NCI-H524 (cell line): ENCODE measurements at places on chromosomes 6 and 20.

GRCh38 chr20:42979720-42980119 is 210.0 kb downstream of the PTPRT start:
- no peak for DNase-seq

- DNase-seq, result peak; percentile 79
Measured at GRCh38 chr6:110319843-110320242, 38.3 kb downstream of the METTL24 start.

DNA sequence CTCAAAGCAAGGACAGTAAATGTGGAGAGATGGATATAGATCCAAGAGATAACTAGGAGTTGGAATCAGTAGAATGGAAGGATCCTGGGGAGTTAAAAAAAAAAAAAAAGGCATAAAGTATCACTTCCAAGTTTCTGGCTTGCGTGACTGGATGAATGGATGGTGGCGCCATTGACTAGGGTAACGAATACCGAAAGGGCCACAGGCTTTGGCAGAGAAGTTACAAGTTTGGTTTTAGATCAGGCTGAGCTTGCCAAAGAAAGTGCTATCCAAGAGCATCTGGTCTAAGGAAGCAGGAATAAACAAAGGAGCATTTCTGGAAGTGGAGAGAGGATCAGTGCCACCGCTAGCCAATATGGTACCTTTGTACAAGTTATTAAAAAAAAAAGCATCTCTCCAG is 17.5 kb downstream of the L3MBTL1 start:
- DNase-seq, result no peak

DNA sequence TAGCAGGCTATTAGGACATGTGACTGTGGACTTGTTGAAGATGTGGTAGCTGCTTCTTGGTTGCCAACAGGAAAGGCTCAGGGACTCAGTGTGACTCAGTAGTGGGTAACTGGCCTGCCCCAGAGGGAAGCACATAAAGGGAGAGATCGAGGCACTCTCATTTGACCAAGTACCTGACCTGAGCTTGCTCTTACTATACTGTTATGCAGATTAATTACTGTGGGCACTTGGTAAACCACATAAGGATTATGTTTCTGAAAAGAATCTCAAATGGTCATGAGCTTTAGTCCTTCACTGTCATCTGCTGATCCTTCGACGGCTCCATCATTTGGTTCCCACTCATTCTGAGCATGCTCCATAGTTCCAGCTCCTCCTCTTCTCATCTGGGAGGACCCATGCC is 48.2 kb upstream of the RPL7L1 start:
- DNase-seq, result no peak

- DNase-seq, result no peak
Measured at GRCh38 chr6:52697903-52698302, 27.0 kb downstream of the TMEM14A start.

- DNase-seq, result no peak
Measured at GRCh38 chr6:38187325-38187724, 367.8 kb downstream of the ZFAND3 start.

DNA sequence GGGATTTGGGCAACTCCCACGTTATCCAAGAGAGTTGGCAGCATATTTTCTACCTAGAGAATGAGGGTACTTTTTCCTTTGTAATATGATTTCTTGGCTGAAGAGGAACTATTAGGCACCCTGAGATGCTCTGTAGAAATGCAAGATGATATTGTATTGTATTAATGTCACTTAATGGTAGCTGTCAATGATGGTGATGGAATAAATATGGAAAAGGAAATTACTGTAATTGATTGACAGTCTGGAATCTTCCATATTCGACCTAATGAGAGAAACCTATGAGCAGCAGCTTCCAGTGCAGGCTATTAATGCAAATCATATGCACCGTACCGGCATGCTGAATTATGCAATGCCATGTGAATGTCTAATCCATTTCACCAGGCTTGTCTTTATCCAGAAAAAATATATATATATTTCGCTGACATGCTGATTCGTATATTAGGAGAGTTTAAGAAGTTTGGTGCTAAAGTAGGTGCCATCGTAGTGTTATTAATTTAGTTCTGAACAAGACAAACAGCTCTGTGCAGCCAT is 494.2 kb upstream of the JARID2 start:
- DNase-seq, result no peak

GRCh38 chr6:115901896-115902295 is 158.8 kb downstream of the FRK start:
- peak; percentile 61 for DNase-seq

DNA sequence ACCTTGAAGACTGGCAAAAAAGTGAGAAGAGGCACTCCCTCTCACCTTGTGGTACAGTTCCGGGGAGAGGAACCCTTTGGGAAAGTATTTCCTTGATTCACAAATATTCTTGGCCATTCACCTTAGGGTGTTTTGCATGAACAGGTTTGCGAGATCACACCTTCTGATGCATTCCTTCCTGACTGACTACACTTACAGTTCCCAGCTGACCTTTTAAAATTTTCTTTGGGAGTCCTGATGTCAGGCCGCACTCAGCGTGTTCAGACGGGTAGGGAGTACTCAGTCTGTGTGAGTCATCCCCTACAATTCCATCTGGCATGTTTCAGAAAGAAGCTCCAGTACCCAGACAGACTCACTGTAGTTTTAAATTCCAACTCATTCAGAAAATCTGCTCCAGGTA is 1.7 kb downstream of the ADGRF4 start:
- no peak for DNase-seq

- no peak for DNase-seq
Measured at GRCh38 chr6:2546901-2547300, 203.8 kb downstream of the MYLK4 start.

- DNase-seq, result no peak
Measured at GRCh38 chr6:160269023-160269521, 10.5 kb upstream of the SLC22A2 start.

GRCh38 chr6:161542346-161542980 is 268.6 kb upstream of the AGPAT4 start:
- no peak for DNase-seq

DNA sequence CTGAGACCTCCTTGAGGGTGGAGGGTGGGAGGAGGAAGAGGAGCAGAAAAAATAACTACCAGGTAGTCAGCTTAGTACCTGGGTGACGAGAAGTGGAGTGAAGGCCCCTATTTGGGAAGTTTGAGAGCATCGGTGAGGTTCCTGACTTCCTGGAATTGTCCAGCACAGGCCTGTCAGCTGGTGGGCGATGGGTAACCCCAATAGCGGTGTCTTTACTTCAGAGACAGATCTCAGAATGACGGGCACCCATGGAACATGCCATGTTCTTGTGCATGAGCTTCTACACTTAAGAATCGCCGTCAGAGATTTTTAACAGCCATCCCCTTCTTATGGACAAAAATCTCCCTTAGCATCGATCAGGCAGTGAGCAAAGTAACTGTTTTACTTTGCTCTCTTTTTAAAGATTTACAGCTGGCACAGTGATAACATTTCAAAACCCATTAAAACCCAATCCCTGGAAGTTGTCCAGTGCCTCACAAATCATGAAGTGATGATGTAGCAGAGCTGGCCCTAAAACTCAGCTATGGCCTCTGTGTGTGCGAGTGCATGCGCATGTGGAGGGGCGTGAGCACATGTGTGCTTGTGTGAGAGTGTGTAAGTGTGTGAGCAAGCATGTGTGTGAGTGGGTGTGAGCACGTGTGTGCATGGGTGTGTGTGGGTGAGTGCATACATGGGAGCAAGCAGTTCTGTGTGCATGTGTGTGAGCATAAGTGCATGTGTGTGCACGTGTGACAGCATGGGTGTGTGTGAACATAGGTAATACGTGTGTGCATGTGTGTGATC is 85.2 kb downstream of the DLL1 start:
- DNase-seq, result no peak

- no peak for DNase-seq
Measured at GRCh38 chr6:157867981-157868380, 44.9 kb downstream of the SNX9 start.

GRCh38 chr20:528923-529604 is 14.5 kb downstream of the CSNK2A1 start:
- no peak for DNase-seq

DNA sequence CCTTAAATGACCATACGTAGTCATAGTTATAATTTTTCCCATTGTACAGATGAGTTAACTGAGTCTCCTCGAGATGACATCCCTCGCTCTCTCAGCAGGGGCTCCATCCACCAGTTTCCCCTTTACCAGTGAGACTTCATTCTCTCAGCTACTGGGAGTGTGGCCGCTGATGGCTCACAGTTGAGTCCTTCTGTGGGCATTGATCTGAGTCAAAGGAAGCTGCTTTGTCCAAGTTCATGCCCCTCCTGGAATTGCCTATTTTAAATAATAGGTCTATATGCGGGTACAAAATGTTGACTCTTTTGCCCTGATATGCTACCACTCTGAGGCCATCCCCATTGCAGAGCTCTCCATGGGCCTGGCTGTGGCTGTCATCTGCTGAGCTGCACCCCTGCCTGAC is 14.8 kb upstream of the CST1 start:
- DNase-seq, result no peak

GRCh38 chr6:109019911-109020310 is 74.7 kb downstream of the SESN1 start:
- no peak for DNase-seq

- peak; percentile 98 for DNase-seq
Measured at GRCh38 chr20:37673444-37673843, 20.4 kb upstream of the CTNNBL1 start.

DNA sequence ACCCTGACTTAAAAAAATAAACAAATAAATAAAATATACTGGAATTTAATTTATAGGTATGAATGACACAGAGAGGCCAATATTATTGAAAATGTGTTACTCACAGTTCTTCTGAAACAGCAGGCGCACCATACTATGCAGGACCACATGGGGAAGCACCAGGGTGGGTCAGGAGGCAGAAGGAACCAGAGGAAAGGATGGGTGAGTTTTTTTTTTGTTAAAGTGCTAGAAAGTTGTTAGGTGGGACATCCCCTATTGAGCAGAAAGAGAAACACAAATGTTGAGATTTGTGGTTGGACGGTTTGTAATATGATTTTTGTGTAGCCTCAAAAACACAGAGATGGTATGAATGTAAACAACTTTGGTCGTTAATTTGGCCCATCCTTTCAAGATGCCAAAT is 26.0 kb downstream of the PTPRA start:
- DNase-seq, result no peak
